ENCODE measurements at places on chromosomes 11 and 22. TPM values are rescaled to one million over a fixed set of nuclear protein-coding genes. Genes with fewer than 3 reads are reported as not detected.

DNA sequence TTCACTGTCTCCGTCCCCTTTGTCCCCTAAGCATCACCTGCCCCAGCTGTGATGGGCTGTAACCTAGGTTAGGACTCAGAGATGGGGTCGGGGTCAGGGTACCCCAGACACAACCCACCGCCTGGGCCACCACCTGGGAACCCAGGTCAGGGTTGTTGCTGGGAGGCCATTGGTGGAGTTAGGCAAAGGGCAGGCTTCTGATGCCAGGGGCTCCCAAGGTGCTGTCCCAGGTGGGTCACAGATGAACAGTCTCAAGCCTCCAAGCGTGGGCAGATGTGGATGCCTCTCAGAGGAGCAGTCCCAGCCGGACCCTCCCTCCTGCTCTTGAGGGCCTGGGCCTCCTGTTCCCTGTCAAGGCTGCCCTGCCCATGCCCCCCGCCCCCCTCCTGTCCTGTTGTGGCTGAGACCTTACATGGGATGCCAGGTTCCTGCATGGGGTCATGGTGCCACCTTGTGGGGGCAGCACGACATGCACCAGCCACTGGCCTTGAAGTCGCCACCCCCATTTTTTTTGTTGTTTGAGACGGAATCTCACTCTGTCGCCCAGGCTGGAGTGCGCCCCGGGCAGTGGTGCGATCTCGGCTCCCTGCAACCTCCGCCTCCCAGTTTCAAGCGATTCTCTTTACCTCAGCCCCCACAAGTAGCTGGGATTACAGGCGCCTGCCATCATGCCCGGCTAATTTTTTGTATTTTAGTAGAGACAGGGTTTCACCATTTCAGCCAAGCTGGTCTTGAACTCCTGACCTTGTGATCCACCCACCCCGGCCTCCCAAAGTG, 12.1 kb downstream of the GATD1 start:
- peak; percentile 74 for DNase-seq

DNA sequence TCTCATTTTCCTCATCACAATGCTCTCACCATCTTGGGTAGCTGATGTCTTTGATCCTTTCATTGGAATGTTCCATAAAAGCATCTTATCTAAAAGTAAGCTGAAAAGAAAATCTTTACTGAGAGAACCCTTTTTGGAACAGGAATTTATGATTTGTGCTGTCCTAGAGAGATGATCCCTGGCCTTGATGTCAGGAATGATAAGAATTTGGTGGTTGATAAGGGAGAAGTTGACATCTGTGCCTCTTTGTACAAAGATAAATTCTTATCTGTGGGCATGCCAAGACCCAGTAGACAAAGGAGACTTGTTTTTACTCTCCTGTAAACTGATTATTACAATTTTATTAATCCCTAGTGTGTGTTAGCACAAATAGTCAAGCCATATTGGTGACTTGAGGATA, 36.9 kb downstream of the NAALAD2 start:
- DNase-seq = no peak

DNA sequence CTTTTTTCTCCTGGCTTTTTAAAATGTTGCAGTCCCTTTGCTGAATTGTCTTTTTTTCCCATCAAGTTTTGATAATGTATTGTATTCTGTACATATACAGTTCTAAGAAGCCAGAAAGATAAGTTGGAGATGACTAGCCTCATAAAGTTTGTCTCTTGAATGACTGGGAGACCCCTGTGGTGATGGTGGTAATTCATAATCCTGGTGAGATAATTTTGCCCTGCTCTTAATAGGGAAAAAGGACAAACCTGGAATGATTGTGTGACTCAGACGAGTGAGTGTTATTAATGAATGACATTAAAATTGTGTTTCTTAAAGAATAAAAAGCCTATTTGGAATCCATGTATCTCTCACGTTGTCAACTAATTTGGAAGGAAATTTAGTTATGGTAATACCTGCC, 1.2 kb downstream of the HIKESHI start:
- DNase-seq = no peak

GRCh38 chr11:117410861-117411710, 83.4 kb downstream of the CEP164 start:
- DNase-seq = no peak

POU2AF2 gene
- not detected for total RNA-seq

DNA sequence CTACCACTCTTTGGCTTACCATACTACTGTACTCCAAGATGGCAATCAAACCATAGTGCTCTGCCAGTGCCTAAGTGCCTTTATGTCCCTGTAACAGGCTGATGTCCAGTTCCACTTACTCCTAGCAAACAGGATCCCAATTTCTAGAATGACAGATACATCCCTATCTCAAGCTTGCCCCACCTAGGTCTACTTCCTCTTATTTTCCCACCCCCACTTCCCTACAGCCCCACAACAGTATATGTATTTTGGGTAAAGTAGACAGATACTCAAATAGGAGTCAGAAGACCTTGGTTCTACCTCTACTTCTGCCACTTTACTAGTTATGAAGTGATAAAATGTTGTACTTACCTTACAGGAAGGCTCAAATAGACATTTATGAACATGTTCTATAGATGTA, 24.1 kb downstream of the SIK3 start:
- DNase-seq = no peak

DNA sequence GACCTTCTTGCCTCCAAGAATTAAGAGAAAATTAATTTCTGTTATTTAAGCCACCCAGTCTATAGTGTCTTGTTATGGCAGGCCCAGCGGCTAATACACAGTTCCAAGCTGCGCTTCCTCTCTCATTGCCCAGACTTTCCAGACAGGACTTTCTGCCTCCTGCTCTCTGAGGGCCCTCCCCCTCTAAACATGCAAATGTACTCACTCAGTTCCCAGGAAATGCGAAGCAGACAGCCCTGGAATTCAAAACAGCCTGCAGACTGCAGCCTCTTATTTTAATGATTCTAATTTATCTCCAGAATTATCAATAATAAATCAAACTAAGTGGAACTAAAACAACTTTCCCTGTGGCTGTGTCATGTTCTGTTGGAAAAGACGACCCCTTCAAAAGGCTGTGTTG, 115.5 kb upstream of the ISX start:
- DNase-seq = no peak

DNA sequence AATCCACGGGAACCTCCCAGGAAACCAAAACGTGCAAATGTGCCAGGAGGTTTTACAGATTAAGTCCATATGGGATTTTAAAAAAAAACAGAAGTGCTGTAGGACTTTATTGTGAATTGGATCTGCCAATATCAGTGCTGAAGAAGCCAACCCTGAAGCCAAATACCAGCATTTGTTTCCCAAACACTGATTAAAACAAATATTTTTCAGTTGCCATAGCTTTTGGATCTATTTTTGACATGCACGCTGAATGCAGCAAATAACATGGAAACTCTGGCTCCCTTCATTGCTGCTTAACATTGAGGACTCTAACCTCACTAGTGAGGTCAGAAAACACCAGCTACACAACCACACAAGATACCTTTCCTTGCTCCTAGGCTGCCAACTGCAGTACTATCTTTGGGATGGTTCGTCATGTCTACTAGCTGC, 28.4 kb upstream of the SIK2 start:
- DNase-seq = no peak

- DNase-seq = no peak
Measured at GRCh38 chr11:2462986-2463765, 18.4 kb downstream of the KCNQ1 start.

DNA sequence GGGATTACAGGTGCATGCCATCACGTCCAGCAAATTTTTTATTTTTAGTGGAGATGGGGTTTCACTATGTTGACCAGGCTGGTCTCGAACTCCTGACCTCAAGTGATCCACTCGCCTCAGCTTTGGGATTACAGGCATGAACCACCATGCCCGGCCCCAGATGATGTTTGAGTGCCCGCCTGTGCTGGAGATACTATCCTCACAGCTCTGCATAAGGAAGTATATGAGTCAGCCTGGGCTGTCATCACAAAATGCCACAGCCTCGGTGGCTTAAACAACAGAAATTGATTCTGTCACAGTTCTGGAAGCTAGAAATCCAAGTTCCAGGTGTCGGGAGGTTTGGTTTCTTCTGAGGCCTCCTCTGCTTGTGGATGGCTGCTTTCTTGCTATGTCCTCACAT, 119.3 kb downstream of the OSBP2 start:
- no peak for DNase-seq

GRCh38 chr11:61058583-61059259, 43.6 kb upstream of the CD5 start:
- DNase-seq = peak; percentile 42

GRCh38 chr11:129695571-129696308, 119.9 kb upstream of the TMEM45B start:
- peak; percentile 80 for DNase-seq

GRCh38 chr11:45662665-45663485, 2.5 kb downstream of the CHST1 start:
- DNase-seq = peak; percentile 37

H19 gene
- not detected for total RNA-seq

DNA sequence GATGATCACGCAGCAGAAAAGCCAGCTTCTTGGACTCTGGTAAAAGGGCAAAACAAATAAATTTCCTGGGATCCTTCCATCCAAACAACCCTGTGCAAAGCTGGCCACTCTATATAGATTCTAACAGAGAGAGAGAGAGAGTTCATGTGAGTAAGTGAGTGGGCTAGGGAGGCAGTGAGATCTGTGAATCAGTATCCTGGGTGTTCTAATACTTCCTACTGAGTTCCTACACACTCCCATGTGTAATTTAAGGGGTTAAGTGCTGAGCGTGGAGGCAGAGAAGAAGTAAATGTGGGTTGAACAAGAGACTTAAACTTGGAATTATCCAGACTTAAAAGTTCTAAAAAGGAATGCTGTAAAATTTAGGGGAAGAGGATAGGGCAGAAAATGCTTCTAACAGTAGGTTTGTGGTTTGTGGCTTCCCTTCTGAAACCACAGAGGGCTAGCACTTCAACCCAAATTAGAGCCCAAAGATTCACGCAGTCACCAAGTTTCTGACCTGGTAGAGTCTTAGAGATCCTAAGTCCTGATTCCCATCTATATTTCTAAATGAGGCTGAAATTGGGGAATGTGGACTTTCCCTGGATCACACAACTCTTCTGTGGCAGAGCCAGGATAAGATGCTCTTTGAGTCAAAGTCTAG, 413.9 kb downstream of the TENM4 start:
- no peak for DNase-seq

DNA sequence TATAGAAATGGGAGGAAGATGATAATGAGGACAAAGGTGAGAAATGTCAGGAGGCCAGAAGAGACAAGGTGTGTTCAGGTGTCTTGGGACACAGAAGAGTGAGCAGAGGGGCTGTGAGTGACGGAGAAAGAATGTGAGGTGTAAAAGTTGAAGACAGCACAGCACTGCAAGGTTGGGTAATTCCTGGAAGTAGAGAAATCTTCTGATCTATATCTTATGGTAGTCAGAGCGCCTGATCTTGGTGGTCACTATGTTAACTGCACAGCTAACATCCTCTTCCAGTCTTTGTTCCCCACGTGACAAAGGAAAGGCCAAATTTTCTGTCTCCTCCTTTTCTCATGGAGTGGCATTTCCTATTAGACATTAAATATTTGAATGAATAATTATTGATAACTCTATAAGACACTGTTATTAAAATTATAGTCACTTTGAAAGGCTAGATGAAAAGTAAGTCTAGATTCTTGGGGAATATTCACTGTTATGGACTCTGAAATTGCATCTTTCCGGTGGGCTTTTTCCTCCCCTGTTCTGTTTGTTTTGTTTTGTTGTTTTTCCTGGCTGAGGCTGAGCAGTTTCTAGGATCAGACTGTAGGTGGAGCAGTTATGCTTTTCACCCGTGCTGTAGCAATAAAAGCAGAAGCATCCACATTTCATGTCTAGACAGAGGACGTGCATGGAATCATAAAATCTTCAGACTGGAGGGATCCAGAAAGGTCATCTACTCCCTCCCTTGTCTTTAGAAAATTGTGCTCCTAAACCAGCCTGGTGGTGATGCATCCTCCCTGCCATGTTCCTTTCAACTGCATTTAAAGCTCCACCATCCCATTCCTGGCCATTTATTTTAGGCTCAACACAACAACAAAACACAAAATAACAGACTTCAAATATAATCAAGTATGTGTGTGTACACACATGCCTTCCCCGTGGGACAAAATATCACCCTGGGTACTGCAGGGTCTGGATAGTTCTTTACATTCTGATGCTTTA, 26.6 kb downstream of the SC5D start:
- peak; percentile 29 for DNase-seq

- DNase-seq = no peak
Measured at GRCh38 chr11:72160319-72160718, 24.8 kb downstream of the FOLR3 start.

DNA sequence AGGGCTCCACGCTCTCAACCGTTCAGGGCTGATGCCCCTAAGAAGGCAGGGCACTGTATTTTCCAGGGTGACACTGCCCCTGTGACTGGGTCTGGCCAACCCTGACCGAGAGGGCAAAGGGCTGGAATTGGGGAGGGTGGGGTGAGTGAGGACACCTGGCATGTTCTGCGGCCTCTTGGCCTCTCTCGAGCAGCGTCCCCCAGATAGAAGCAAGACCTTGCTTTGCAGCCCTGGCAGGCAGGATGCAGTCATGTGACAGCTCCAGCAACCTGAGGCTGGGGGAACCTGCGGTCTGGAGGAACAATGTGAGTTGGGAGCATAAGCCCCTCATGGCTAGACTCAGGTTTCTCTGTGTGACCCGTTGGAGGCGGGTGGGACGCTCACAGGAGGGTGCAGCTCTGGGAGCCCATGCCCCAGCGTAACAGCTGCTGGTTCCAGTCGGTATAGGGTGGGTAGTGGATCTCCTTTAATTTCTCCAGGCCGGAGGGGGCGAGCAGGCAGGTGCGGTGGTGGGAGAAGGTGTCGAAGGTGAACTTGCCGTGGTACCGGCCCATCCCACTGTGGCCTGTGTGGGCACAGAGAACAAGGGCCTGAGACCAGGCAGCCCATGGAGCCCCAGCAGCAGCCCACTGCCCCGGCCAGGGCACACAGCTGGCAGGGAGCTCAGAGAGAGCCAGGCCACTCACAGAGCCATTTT, 11.4 kb downstream of the ALDH3B2 start:
- DNase-seq = no peak

SESN3 gene
- total RNA-seq = 13.9 TPM

RIC3 gene
- 5.0 TPM for total RNA-seq

- DNase-seq = no peak
Measured at GRCh38 chr11:116636341-116636929, 136.4 kb downstream of the BUD13 start.

- DNase-seq = no peak
Measured at GRCh38 chr11:111097191-111097590, 148.3 kb upstream of the POU2AF2 start.

GRCh38 chr11:117146521-117146920, 2.4 kb downstream of the PAFAH1B2 start:
- DNase-seq = no peak
